Vagina (tissue), 2 donors: ENCODE measurements at places on chromosomes 4 and X.

DNA sequence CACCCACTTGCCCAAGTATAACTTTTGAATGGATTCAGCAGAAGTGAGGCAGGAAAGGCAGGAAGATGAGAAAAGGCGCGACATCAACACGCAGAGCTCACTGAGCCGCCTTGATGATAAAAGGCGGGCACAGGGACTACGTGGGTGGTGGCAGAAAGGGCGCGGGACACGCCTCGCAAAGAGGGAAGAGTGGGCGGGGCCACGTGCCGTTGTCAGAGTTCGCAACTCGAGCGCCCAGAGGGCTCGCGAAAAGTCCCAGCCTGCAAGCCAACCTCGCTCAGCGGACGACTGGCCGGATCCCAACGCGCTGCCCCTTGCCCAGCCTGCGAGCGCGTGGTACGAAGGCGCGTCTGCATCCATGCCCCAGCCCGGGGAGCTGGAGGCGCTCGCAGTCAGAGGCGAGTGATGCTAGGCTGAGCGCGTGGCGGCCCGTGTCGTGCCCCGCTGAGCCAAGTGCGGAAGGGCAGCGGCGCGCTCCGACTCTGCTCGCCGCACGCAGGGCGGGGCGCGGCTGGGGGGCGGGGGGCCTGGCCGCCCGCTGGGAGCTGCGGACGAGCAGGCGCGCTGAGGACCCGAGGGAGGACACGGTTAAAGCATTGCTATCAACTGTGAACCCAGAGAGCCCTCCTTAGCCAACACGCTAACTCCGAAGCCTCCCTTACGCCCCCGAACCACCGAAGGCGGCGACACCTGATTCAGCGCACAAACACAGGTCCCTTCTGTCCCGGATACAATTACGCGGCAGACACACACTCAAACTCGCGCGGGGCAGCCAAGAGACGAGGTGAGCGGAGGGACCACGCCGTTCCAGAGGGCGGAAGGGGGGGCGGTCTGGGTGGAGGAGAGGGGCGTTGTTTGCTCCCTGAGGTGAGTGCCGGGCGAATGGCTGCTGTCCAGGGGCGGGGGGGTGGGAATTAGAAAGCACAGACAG is at the start of gene UGT8:
TSS of gene UGT8 (plus strand) at position 617 of the 931 bp plus-strand sequence. CDS start 24,074 bp downstream, outside the sequence.
- DNase-seq: no peak

GRCh38 chr4:53518807-53519206 is 72.5 kb downstream of the LNX1 start:
- no peak for DNase-seq

DNA sequence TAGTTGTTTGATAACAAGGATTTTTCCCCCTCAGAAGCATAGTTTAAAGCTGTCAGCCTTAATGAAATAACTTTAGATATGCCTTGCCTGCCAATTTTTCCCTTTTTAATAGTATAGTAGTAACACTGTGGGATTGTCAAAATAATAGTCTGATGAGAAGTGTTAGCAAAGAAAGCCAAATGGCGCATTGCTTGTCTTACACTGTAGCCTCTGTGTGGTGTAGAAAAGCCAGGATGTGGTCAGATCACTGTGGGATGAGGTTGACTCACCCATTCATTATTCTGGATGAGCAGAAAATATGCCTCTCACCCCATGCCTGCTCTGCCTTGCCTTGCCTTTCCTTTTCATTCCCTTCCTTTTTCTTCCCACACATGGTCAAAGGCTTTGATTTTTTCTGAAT is 257.8 kb upstream of the NRK start:
- DNase-seq: no peak

DNA sequence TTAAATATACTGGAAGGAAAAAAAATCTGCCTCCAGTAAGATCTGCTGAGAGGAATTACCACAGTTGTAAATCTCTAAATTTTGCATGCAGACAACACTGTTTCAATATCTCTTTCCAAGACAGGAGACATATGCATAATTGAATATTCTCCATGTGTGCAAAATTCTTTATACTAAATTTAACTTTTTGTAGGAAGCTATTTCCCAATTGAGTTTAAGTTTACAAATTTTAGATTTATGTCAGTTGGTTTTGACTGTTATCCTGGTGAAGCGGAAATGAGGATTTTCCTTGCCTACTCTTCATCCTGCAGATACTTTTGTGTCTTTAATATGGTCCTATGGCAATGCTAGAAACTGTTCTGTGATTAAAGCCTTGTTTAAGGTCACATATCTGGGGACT is 1352.9 kb downstream of the FSTL5 start:
- DNase-seq: no peak

- no peak for DNase-seq
Measured at GRCh38 chrX:103789004-103789403, 12.4 kb downstream of the PLP1 start.
